ENCODE measurements at places on chromosomes 6 and 20. TPM values are rescaled to one million over a fixed set of nuclear protein-coding genes. Genes with fewer than 3 reads are reported as not detected.

NRSN1 gene
- 0.42 TPM for polyA plus RNA-seq

TUBB1 gene
- polyA plus RNA-seq = 1.3 TPM

CAGE1 gene
- polyA plus RNA-seq = 7.2 TPM

RAD21L1 gene
- 12.1 TPM for polyA plus RNA-seq

GNRH2 gene
- 2.6 TPM for polyA plus RNA-seq

SSR1 gene
- polyA plus RNA-seq = 65.7 TPM

- no peak for DNase-seq
These were observed 1.5 kb downstream of the VNN1 start for GRCh38 chr6:132712366-132712765.

DNA sequence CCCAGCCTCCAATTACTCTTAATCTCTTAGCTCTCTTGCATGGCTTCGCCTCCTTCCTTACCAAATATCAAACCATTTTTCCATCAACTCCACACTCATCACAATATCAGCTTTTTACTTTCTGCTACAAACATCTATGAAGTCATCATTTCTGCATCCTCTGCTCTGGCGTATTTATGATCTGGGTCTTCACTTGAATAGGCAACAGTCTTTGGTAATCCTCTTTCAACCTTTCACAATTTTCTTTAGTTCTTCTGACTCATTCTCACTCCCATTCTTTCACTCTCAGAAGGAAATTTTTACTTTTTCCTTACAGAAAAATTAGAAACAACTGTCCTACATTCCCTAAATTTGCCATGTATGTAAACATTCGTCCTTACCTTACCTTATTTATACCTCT, 522.4 kb downstream of the HDGFL1 start:
- no peak for DNase-seq

DNA sequence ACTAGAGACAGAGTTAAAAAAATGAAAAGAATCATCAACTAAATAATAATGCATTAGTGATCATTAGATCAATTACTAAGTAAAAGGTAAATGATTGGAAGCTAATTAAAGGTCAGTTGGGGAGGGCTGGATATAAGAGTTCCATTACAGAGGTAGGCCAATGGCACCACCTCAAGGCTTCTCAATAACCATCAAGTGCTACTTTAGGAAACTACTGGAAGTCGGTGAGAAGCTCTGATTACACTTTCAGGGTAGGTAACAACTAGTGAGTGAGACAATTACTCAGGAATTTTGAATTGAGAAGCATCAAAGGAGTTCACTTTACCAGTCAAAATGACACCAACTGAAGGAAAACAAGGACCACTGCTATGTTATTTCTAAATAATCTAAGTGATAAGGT, 90.2 kb upstream of the HDAC2 start:
- no peak for DNase-seq

DNA sequence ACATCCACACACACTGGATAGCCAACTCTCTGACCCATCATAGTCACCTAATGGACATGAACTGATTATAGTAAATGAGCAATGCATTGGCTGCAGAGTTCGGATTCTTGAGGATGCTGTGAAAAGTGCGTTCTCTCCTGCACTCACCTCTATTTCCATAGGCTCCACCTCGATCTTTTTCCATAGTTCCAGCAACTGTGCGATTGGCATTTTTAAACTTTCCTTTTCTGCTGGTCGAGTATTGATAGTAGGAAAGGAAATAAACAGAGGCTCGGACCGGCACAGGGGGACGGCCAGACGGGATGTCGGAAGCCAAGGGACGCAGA, 94.4 kb downstream of the RNASET2 start:
- DNase-seq = no peak

DNA sequence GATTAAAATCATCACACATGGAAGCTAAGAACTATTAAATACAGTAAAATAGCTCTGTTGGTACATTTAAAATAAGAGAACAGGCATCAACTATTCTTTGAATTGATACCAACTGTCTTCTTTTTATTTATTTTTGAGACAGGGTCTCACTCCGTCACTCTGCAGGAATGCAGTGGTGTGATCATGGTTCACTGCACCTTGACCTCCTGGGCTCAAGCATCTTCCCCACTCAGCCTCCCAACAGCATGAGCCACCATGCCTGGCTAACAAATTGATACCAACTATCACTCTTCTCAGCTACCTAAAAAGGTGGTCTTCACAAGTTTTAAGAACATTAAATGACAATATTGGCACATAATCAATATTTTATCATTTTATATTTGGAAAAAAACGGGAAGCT, 7.8 kb upstream of the PNISR start:
- no peak for DNase-seq

- no peak for DNase-seq
These were observed 1.2 kb downstream of the PDE7B start for GRCh38 chr6:135852746-135853145.

DNA sequence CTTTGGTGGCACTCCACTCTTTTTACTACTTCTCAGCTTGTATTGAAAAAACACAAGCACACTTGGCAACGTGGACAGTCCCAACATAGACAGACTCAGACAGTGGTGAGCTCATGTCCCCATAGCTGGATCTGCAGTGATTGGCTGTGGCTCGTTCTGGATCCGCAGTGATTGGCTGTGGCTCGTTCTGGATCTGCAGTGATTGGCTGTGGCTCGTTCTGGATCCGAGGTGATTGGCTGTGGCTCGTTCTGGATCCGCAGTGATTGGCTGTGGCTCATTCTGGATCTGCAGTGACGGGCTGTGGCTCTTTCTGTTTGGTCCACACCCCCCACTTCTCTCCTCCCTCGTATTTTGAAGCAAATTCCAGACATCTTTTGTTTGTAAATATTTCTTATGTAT, 28.0 kb downstream of the OSBPL2 start:
- DNase-seq = peak; percentile 26

GRCh38 chr6:167116109-167116837, 6.6 kb upstream of the CCR6 start:
- peak; percentile 74 for DNase-seq

DNA sequence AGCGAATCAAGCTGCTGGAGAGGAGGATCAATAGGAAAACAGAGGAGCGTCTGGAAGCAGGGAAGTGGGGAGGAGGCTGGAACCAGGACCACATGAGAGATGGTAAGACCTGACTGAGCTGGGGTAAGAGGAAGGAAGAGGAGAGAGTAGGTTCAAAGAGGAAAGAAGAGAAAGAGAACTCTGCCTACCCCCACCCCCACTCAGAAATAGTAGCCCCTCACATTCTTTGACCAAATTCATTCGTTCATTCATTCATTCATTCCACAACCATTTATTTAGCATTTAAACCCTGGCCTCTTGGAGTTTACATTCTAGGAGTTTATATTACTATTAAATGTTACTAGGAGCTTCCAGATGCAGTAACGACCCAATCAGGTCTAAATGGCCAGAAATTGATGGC, 15.8 kb upstream of the HCK start:
- no peak for DNase-seq

All from testis (tissue), 5 donors.